ENCODE measurements at places on chromosomes 2 and 18.

DNA sequence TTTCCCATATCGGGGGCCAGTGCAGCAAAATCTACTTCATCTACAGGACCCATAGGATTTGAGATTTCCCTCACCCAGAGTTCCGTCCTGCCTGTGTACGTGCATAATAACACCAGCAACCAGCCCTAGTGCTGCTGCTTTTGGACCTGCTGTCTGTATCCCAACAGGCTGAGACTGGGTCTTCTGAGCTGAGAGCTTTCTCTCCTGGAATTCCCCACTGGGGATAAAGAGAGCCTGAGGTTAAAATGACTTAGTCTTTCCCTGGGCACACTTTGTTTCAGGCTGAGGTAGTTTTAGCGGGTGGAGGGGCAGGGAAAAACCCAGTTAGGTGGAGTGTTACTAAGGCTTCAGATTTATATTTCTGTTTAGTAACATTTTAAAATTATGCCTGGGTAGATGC lies 62.5 kb downstream of the SERTAD2 start:
- DNase-seq, result no peak

- DNase-seq, result no peak
These were observed 230.0 kb upstream of the EPHA4 start for GRCh38 chr2:221802089-221802488.

GRCh38 chr2:141492816-141493215 lies 638.0 kb downstream of the LRP1B start:
- DNase-seq, result no peak

DNA sequence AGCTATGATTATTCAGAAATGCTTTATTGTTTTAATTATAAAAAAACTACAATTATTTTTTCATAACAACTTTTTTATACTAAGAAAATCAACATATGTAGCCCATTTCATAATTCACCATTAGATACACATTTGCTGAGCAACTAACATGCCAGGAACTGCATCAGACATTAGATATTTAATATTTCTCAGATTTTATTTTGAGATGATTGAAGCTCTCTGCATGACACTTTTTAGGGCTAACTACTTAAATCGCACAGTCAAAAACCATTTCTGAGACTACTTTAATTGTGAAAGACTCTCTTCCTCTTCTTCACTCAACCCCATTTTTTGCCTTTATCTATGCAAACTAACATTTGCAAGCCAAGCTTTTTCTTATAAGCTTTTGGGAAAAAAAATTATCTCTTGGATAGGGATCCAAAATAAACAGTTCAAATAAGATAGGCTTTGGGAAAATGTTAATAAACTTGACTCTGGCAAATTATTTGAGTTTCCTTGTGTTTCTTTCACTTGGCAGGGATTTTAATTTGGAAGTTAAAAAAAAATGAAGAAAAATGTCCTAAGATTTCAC lies 9.1 kb upstream of the COL3A1 start:
- no peak for DNase-seq

DNA sequence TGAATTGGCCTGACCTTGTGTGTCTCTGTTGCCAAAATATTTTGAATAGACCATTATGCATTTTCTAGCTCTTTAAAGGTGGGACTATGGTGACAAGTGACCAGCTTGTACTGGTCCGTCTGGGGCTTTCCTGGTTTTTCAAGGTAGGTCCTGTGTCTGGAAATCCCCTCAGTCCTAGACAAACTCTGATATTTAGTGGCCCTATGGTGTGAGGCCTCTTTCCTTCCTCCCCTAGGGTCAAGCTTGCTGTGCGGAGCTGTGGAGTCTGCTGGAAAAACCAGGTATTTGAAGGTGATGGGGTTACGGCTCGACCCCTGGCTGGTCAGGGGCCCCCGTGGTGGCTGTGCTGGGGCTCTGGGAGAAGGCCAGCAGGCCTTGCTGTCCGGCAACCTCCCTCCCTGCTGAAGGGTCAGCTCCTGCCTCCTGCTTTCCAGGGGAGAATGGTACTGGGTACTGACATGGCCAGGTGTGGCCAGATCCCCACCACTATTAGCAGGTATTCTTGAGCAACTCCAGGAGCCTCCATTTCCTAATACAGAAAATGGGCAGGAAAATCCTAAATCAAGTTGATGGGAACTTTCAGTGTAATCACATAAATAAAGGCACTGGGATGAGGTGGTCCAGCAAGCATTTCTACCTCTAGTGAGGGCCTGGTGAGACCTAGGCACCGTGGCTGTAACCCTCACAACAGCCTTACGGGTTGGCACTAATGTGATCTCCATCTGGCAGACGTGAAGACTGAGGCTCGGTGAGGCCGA lies 86.2 kb upstream of the HS6ST1 start:
- no peak for DNase-seq

- no peak for DNase-seq
These were observed 531.9 kb downstream of the PARD3B start for GRCh38 chr2:205077159-205077558.

DNA sequence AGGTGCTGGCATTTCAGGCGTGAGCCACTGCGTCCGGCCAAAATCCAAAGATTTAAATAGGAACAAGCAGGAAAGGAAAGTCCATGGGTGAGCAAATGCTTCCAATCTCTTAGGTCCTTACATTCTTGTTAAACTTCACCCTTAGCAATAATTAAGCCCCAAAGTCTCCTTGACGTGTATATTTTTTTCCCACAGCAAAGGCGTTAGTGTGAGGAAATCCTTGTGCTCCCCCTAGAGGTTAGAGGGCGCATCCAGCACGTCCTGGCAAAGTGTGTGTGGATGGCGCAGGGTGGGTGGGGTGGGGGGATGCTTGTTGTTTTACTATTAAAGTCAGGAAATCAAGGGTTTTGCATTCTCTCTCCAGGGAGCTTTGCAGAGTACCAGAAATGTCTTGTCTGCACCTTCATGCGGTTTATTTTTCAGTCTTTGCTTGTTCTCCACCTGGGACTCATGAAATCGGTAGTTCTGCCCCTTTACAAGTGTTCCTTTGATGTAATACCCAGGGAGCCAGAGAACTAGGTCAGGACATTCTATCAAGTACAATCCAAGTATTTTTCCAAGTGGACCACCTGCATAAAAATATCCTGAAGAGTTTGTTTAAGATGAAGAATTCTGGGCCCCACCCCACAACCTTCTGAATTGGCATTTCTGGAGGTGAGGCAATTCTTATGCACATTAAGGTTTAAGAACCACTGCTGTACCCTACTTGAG lies 22.2 kb upstream of the ITSN2 start:
- DNase-seq, result no peak

- DNase-seq, result no peak
These were observed 179.8 kb upstream of the EPAS1 start for GRCh38 chr2:46117379-46117778.

DNA sequence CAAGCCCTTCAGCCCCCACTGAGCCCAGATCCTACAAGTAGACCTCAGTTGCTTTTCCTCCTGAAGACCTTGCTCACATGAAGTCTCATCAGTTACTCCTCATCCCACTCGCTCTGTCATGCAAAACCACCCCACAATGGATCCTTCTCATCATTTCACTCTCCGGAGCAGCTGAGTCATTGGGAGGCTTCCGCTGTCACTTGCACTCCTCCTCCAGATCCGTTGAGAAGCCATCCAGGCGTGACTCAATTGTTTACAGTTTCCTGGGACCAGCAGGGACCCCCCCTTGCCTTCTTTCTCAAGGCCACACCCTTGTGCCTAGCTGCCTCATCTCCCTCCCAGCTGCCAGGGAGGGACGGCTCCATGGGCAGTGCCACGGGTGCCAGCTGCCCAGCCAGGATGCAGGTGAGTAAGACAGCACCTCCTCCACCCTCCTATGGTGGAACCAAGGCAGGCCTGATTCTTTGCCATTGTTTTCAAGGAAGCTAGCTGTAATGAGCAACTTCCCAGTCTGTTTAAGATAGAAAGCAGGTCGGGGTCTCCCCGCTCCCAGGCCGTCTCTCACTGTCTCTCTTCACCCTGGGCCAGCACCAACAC lies 16.3 kb downstream of the GPR55 start:
- peak; percentile 57 for DNase-seq

DNA sequence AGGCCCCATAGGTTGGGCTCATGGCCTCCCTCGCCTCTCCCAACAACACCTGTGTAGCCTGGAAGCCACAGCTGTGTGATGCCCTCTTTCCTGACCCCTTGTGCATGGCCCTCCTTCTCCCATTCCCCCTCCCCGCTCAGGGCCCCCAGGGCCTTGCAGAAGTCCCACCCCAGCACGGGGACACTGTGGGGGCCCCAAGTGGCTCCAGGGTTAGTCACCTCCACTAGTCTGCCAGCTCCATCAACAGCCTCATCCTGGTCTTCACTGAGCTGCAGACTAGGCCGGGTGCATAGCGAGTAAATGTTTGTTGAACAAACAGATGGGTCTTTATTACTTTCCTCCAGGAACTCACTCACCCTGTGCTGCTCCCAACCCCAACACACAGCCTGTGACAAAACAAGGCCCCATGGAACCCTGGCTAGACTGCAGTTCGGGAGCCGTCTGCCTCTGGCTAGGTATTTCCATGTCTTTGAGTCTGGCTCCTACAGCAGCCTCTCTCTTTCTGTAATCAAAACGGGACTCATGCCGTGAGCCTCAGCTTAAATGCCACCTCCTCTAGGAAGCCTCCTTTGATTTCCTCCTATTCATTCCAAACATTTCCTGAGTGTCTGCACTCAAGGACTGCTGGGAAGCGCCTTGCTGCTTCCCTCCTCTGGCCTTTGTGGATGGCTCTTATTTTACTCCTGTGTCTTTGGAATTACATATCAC lies 109.9 kb upstream of the ID2 start:
- no peak for DNase-seq

GRCh38 chr2:237243487-237243886 lies 157.8 kb downstream of the COPS8 start:
- DNase-seq, result no peak

- no peak for DNase-seq
These were observed 16.9 kb upstream of the KCNG3 start for GRCh38 chr2:42510608-42511243.

- no peak for DNase-seq
These were observed 54.5 kb downstream of the ROCK1 start for GRCh38 chr18:21057112-21057511.

DNA sequence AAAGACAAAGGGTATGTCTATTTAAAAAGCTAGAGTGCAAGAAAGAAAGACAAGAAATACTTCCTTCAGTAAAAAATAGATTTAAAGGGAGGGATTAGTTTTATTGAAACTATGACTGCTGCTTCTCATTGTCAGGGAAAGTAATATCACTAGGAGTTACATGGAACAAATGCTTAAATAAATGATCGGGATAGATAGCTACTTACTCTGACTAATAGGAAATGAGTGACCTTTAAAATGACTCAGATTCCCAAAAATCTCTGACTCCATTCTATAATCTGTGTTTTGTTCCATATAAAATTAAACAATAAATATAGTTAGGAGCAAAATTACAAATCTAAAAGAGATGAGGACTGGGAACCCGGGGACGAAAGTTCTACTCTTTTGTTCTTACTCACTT lies 669.3 kb downstream of the NR4A2 start:
- no peak for DNase-seq

DNA sequence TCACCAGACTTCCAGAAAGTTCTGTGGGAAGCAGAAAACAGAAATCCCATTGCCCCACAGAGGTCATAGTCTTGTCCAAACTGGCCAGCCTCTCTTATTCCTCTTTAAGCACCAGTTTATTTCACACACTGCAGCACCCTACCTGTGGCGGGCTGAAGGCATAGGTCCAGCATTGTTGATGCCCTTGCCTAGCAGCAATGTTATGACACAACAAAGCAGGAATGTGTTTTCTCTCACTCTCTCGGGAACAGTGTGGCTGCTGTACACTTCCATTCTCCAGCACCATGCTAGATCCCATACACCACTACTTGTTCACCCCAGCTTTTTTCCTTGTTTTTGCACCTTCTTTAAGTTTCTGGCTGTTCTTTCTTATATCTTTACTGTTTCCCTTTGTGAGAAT lies 181.6 kb downstream of the DNAH6 start:
- no peak for DNase-seq

DNA sequence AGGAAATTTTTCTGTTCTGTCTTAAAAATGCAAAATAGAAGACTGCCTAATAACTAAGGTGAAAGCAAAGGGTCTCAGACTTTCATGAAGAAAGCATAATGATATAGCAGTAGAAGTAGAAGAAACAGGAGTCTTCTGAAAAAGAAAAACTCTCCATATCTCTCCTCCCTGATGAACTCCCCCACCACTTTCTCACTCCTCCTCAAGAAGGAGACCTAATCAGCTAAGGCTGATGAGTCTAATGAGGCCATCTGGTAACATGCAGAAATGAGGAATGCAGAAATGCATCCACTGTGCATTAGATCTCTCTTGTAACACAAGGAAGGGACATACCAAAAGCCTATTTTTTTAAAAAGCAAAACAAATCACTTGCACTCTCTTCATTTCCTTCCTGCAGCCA lies 273.7 kb upstream of the UBE2E3 start:
- no peak for DNase-seq

- no peak for DNase-seq
These were observed 81.2 kb downstream of the GATA6 start for GRCh38 chr18:22250591-22250996.

- DNase-seq, result no peak
These were observed 80.8 kb downstream of the TCF7L1 start for GRCh38 chr2:85213901-85214512.

DNA sequence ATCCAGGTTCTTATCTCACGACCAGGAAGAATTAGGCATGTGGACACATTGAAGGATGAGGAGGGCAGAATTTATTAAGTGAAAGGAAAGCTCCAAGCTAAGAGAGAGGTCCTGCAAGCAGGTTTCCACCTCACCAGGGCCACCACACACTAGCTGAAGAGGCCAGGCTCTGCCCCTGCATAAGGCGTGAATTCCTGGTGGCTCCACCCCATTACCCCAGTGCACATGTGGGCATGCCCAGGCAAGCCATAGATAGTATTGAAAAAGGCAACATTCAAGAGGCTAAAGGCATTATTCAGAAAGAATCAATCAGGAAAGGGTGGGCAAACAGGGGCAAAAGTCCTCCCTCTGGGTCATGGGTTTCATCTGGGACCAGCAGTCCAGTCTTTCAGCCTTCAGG lies 30.9 kb upstream of the GRP start:
- no peak for DNase-seq

- no peak for DNase-seq
These were observed 246.3 kb upstream of the MYT1L start for GRCh38 chr2:2577407-2577831.

GRCh38 chr2:20444101-20444992 lies 2.5 kb upstream of the RHOB start:
- DNase-seq, result no peak

DNA sequence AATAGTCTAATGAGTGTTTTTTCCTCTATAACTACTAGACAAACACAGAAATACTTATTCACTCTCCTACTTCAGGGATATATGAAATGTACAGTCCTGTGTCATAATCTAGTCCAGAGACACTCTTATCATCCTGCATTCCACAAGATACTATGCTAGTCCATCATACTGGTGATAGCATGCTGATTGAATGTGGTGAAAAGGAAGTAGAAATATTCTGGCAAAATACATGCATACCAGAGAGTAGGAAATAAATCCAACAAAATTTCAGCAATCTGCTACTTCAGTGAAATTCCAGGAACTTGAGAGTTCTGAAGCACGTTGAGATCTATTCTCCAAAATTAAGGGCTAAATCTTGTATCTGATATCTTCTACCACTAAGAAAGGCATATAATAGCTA lies 353.9 kb downstream of the PID1 start:
- no peak for DNase-seq
